HFFc6 (cell line): ENCODE measurements at places on chromosomes 12 and 14. TPM values are rescaled to one million over a fixed set of nuclear protein-coding genes. Genes with fewer than 3 reads are reported as not detected.

DNA sequence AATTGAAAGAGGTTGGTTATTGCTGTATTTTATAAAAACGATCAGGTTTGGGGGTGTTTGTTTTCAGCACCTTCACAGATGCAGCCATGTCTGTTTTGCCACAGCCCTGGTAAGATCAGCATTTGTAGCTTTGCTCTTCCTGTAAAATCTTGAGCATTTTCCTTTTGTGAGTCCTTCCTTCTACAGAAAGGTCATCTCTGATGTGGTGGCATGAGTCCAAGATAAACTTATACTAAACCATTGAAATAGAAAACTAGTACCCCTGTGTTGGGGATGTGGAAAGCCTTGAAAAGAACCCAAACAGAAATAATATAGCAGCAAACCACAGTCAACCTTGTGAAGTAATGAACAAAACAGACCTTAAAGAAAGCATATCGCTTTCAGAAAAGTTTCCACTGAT lies 85.5 kb downstream of the TGFB3 start:
- H3K36me3 ChIP-seq, result no peaks in the 10 kb centered on the region
- H3K27ac ChIP-seq, result no peak overlapping the region
- H3K27me3 ChIP-seq, result peaks cover 2% of the 10 kb centered on the region; the same call in 1 of the 2 replicates
- H3K4me1 ChIP-seq, result no peaks in the 10 kb centered on the region
- no peak overlapping the region for H3K4me3 ChIP-seq

- no peak overlapping the region for H3K4me3 ChIP-seq
- peaks cover 6% of the 10 kb centered on the region; the same call in 1 of the 2 replicates for H3K27me3 ChIP-seq
- DNase-seq, result no peak
These were observed 59.5 kb downstream of the SCARB1 start for GRCh38 chr12:124804011-124804621.

GRCh38 chr14:74596741-74597450 lies 15.1 kb downstream of the LTBP2 start:
- peak overlapping the region; percentile 22 for H3K4me3 ChIP-seq
- H3K4me1 ChIP-seq, result peaks cover 73% of the 10 kb centered on the region
- DNase-seq, result no peak
- peak overlapping the region; percentile 64 for H3K27ac ChIP-seq

ETV6 gene
- total RNA-seq, result 13.8 to 20.5 TPM (median 14.5 TPM) in 3 replicates

ERP27 gene
- total RNA-seq, result not detected in 3 replicates
